Femur (tissue), 1 donor: ENCODE measurements at places on chromosomes 1 and 21.

GRCh38 chr1:198597690-198598430 is 41.0 kb upstream of the PTPRC start:
- no peak for DNase-seq

DNA sequence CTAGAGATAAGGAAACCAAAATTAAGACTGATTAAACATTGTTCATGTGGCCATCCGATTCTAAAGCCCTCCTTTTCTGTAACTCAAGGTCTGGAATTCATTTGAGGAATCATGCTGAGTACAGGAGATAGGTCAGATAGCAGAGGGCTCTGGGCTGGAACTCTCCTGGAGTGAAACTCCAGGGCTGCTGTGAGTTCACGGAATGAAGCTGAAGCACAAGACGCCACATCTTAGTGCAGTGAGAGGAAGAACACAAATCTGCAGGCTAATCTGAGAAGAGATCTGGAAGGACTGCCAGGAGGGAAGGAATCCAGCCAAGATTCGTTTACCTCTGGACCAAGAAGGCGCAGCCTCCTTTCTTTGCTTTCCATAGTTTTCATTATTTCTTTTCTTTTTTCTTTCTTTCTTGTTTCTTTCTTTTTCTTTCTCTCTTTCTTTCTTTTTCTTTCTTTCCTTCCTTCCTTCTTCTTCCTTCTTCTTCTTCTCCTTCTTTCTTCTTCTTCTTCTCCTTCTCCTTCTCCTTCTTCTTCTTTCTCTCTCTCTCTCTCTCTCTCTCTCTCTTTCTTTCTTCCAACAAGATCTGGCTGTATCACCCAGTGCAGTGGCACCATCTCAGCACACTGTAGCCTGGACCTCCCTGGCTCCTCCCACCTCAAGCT is 74.8 kb upstream of the ATP1B1 start:
- peak; percentile 70 for DNase-seq

DNA sequence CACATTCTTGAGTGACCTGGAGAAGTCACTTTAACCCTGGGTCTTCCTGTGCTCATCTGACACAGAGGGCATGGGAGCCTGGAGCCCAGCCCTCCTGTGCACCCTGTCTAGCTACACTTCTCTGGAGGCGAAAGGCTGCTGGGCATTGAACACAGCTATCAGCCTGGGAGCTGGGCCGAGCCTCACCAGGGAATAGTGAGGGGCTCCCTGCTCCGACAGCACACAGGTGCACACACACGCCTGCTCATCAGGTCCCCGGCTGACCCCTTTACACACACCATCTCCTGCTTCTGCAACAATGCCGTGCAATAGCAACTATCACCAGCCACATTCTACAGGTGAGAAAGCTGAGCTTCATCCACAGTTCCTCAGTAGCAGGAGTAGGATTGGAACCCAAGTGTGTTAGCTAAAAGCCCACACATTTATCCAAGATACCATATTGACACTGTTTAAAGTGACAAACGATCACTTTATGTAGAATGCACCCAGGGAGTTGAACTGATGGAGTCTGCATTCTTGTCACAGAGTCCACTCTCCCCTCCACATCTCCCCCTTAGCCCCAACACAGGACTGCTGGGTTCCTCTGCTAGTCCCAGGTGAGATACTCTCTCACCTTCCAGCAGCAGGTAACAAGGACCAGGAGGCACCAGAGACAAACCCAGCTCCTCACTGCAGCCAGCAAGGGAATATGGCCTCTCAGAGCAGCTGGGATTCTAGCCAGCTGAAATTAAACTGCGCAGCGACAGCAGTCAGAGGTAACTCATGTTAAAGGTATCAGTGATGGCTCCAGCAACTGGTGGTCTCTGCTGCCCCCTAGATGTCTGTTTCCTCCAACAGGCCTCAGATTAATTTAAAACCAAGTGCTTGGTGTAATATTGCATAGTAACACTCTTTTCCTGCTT is 18.3 kb upstream of the CAPN8 start:
- DNase-seq, result peak; percentile 77

DNA sequence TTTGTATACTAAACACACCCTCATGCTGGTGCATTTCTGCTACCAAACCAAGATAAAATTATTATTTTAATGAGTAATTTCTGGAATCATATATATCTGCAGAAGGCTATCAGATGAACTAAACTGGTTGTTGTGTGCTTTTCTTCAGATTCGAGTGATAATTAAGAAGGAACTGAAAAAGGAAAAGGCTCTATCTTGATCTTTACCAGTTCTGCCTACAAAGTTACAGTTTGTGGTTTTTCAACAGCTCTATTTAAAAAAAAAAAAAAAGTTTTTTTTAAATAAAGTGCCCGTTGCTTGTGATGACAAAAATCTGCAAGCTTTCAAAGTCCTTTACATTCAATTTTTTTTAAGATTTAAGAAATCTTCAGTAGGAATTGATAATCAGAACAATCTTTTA is 13.6 kb downstream of the DENND1B start:
- no peak for DNase-seq

DNA sequence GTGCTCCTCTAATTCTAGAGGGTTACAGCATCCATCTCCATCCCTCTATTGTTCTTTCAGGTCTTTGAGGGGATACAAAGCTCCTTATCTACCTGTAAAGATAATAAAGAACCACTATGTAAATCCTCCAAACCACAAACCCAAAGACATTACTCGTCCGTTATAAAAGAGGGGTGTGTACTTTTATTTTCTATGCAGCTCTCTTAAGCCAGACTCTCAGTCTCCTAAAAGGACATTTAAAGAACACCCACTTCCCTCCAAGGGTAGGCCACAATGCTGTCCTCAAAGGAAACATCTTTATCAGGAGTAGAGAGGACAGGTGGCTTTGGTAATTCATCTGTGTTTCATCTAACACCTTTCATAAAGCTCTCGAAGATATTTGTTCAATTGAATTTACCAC is 67.9 kb upstream of the DYNLT5 start:
- DNase-seq, result no peak

DNA sequence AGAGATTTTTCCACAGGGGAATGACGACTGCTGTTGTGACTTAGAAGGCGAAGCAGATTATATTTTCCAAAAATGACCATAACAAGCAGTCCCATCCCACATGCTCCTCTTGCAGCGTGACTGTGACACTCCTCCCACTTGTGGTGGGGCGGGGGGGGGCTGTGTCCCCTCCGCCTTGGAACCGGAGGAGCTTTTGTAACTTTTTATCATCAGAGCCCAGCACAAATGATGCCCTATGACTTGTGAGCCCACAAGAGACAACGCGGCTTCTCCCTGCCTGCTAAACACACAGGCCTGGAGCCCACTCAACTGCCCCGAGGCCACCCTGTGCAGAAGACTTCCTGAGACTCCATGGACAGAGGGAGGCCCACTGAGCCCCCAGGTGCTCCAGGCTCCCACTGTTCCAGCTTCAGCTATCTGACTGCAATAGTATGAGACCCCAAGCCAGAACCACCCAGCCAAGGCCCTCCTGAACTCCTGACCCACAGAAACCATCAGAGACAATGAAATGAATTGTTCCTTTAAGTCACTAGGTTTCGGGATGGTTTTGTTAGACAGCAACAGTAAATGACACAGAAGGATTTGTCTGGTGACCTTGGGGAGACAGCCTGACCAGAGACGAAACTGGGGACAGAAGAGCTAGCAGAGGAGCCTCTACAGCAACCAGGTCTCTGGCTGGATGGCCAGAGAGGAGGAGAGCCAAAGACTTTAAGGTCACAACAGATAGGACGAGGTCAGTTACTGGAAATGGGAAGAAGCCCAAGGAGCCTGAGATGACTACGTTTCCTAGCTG is 58.8 kb downstream of the CAPZB start:
- DNase-seq, result no peak

GRCh38 chr1:151401125-151401788 is 1.9 kb downstream of the PSMB4 start:
- no peak for DNase-seq

- no peak for DNase-seq
These were observed 67.2 kb downstream of the SLC35A3 start for GRCh38 chr1:100036718-100037655.

DNA sequence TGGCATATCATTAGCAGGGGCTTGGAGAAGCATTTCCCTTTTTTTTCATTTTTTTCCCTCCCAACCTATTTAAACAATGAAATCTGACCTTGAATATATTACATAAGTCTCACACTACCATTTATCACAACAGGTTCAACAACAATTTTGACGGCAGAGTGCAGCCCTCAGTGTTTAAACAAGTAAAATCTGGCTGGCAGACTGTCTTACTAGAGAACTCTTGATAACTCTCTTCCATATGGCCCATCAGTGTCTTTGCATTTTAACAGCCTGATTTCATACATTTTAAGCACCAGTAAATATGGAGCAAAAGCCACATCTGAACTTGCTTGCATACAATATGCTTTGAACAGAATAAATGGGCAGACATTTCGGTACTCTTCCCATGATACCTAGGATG is 213.0 kb downstream of the KCTD3 start:
- DNase-seq, result no peak
